Adipose tissue (tissue), 3 donors: ENCODE measurements at places on chromosomes 1 and 21. TPM values are rescaled to one million over a fixed set of nuclear protein-coding genes. Genes with fewer than 3 reads are reported as not detected.

SH2D5 gene
- 0.39 TPM for polyA plus RNA-seq

ITLN2 gene
- 8.9 TPM for polyA plus RNA-seq

FCGR3A gene
- polyA plus RNA-seq: 6.2 TPM

HUNK gene
- 0.42 TPM for polyA plus RNA-seq

CTSK gene
- 28.1 TPM for polyA plus RNA-seq

RNF2 gene
- polyA plus RNA-seq: 4.5 TPM

SCAMP3 gene
- polyA plus RNA-seq: 29.9 TPM

C1orf94 gene
- polyA plus RNA-seq: not detected

NEK7 gene
- polyA plus RNA-seq: 59.0 TPM

HENMT1 gene
- polyA plus RNA-seq: 5.4 TPM

MNDA gene
- 22.5 TPM for polyA plus RNA-seq

RGS8 gene
- 0.11 TPM for polyA plus RNA-seq

NAXE gene
- 52.1 TPM for polyA plus RNA-seq

VHLL gene
- polyA plus RNA-seq: not detected

CFAP74 gene
- polyA plus RNA-seq: 0.24 TPM

SGIP1 gene
- polyA plus RNA-seq: 2.5 TPM

TRPM2 gene
- polyA plus RNA-seq: 1.9 TPM

DSTYK gene
- polyA plus RNA-seq: 3.0 TPM

HP1BP3 gene
- polyA plus RNA-seq: 51.6 TPM

LCE2C gene
- not detected for polyA plus RNA-seq

C4BPB gene
- 3.0 TPM for polyA plus RNA-seq

USH2A gene
- polyA plus RNA-seq: not detected

C1orf56 gene
- 5.0 TPM for polyA plus RNA-seq

SHE gene
- polyA plus RNA-seq: 3.2 TPM

CR1 gene
- 3.6 TPM for polyA plus RNA-seq

GBP1 gene
- 34.7 TPM for polyA plus RNA-seq

ZNF669 gene
- 2.8 TPM for polyA plus RNA-seq

KRTAP7-1 gene
- polyA plus RNA-seq: not detected

ARHGEF19 gene
- polyA plus RNA-seq: 6.8 TPM

C1orf53 gene
- polyA plus RNA-seq: 6.7 TPM

NTRK1 gene
- 0.40 TPM for polyA plus RNA-seq

BNIPL gene
- 0.16 TPM for polyA plus RNA-seq

NPPA gene
- 0.49 TPM for polyA plus RNA-seq

ENO1 gene
- polyA plus RNA-seq: 251 TPM

RPE65 gene
- not detected for polyA plus RNA-seq

VASH2 gene
- 0.94 TPM for polyA plus RNA-seq

LRRC71 gene
- polyA plus RNA-seq: 0.16 TPM

HEYL gene
- 16.6 TPM for polyA plus RNA-seq

SV2A gene
- polyA plus RNA-seq: 0.45 TPM

SMPDL3B gene
- polyA plus RNA-seq: 1.0 TPM

MYBPHL gene
- polyA plus RNA-seq: 0.19 TPM

BPNT1 gene
- 17.1 TPM for polyA plus RNA-seq

ZNF124 gene
- polyA plus RNA-seq: 1.7 TPM

SLC9C2 gene
- 0.02 TPM for polyA plus RNA-seq

SPRR2B gene
- polyA plus RNA-seq: not detected

CHML gene
- polyA plus RNA-seq: 1.3 TPM

C1orf210 gene
- 14.5 TPM for polyA plus RNA-seq

FOXD2 gene
- 0.22 TPM for polyA plus RNA-seq

DNASE2B gene
- polyA plus RNA-seq: not detected

UTS2 gene
- polyA plus RNA-seq: 0.08 TPM

SLAMF9 gene
- polyA plus RNA-seq: not detected

SLC19A2 gene
- 30.3 TPM for polyA plus RNA-seq

PDC gene
- polyA plus RNA-seq: not detected
